ENCODE measurements at places on chromosomes 3 and 15.

GRCh38 chr3:8480699-8481098, 20.9 kb upstream of the LMCD1 start:
- no peak for DNase-seq

DNA sequence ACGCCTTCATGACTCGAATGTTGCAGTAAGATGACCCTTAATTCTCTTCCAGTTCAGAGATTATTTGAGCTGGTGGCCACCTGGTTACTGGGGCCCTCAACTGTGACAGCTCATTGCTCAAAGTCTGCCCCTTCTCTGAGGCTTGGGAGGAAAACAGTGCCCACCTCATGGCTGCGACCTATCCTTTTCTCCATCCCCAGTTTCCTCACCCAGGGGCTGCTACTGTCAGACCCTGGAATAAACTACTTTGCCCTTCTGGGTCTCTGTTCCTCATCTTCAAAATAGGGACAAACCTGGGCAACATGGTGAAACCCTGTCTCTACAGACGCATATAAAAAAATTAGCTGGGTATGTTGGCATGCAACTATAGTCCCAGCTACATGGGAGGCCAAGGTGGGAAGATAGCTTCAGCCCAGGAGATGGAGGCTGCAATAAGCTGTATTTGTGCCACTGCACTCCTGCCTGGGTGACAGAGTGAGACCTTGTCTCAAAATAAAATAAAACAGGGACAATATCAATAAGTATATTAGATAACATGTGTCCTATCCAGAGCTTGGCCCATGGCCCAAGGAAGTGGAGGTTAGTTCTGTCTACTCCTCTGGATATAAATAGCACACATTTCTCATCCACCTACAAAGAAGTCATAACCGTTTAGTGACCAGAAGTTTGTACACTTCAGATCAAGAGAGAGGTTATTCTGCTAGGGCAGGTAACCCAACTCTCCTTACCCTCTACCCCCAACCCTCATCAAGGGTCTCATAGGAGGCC, 2.2 kb upstream of the RASL12 start:
- no peak for DNase-seq

- no peak for DNase-seq
Observed at GRCh38 chr15:38828031-38828532, 263.5 kb upstream of the RASGRP1 start.

DNA sequence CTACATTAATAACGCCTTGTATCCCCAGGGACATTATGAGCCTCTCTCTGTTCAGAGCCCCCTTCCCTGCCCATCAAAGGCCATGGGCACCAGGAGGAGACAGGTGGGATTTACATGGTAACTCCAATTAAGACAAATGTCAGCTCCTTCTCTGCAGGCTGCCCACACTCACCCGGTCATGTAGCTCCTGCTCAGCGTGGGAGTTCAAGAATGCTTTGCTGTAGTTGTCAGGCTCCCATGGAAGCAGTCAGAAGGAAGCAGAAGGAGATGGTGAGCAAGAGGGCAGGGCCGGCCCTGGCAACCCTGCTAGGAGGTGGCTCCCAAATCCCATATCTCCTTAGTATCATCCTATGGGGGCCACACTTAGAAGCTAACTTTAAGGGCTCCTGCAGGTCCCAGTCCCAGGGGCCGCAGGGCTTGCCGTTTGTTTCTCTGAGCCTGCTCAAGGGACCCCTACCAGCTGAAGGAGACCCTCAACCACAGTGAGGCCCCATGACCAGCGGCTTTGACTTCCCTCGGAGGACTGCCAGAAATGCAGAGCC, 218.4 kb upstream of the TLE3 start:
- DNase-seq, result no peak

- no peak for DNase-seq
Observed at GRCh38 chr3:169297214-169297613, 366.3 kb downstream of the MECOM start.

DNA sequence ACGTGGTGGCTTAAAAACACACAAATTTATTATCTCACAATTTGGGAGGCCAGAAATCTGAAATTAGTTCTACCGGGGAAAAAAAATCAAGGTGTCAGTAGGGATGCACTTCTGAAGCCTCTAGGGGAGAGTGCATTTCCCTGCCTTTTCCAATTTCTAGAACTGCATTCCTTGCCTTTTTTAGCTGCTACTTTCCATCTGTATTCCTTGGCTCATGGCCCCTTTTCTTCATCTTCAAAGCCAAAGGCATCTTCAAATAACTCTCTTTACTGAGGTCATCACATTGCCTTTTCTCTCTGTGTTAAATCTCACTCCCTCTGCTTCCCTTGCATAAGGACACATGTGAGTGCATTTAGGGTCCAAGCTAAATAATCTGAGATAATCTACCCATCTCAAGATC, 69.5 kb upstream of the NEO1 start:
- DNase-seq, result no peak

- DNase-seq, result no peak
Observed at GRCh38 chr15:51089041-51089440, 5.7 kb downstream of the TNFAIP8L3 start.

- DNase-seq, result no peak
Observed at GRCh38 chr15:63274427-63274826, 3.0 kb upstream of the APH1B start.

DNA sequence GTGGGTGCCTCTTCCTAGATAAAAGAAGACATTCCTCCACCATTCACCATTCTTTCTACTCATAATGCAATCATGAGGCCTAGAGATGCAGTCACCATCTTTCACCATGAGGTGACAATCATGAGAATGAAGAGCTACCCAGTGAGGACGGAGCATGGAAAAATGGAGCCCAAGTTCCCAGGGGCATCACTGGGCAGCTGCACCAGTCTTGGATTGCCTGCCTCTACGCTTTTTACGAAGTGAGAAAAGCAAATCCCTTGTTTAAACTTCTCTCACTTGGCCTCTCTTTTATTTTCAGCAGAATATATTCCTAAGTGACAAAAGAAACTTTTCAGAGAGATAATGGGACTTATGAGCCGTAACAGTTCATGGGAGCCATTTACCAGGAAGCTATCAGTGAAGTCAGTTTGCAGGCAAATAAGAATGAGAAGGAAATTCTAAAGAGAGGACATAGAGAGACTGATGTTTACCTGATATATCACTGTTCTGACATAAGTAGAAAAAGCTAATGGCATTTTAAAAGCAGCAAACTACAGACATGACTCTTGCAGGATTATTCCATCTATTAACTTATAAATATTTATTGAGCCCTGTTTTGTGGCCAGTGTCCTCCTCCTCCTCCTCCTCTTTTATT, 90.0 kb upstream of the CPNE4 start:
- DNase-seq, result no peak

- DNase-seq, result no peak
Observed at GRCh38 chr3:146091397-146091796, 69.6 kb downstream of the PLOD2 start.

DNA sequence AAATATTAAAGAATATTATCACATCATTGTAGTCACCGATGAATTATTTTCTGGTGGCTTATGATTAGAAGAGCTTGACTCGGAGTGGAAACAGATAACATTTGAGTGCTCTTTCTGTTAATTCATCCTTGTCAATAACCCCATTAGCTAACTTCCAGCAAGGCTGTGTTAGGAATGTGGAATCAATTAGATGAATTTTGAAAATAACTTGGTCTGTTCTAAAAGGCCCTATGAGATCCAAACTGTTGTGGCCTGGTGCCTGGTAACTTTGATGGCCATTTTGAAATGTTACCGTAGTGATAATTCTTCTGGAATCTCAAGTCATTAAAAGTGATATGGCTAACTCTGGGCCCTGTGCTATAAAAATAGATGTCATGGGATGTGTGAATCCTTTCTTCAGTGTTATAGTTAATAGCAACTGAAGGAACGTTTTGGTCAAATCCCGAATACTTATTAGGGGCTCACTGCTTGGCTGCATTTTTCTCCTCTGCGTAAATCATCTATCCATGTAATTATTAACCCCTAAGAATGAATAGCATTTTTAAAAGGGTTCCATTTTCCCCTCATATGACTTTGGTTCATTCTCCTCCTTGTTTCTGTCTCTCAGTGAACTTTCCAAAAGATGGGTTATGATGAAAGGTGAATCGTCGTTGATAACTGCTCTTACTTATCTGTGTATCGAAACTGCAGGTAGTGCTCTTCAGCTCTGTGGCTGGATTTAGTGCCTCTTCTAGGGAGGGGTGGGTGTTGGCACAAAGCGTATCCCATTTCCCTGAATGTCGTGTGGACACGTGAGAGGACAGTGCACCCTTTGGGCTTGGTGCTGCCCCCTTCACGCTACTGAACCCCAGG, 82.7 kb downstream of the IGF1R start:
- DNase-seq, result no peak

DNA sequence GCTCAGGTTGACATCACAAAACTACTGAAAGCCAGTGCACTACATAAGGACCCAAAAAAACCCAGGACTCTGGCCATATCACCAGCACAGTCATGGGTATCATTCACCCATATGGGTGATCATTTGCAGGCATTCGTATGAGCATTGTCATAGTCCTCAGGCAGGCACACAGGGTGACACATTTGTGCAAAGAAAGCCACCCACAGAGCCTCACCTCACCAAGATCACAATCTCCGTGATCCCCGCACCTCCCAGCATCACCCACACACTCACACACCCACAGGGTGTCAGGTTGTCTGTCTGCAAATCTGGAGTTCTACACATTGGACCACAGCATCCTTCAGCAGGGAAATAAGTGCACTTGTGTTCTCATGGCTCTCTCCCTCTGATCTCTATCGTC, 166.0 kb upstream of the LPP start:
- DNase-seq, result no peak

- no peak for DNase-seq
Observed at GRCh38 chr3:28615971-28616370, 267.3 kb upstream of the AZI2 start.

Data from GM12865 (cell line).